Bladder microvascular endothelial cell (primary cell): ENCODE measurements at places on chromosomes 6 and 20. TPM values are rescaled to one million over a fixed set of nuclear protein-coding genes. Genes with fewer than 3 reads are reported as not detected.

Gene FAM217A
- total RNA-seq, result not detected in 2 replicates

Gene FAM209B
- total RNA-seq, result not detected in 2 replicates

Gene SMPDL3A
- 5.3 and 6.7 TPM in 2 replicates for total RNA-seq

Gene RCAN2
- total RNA-seq, result 0.63 and 3.2 TPM in 2 replicates

Gene SERPINB6
- 110 and 114 TPM in 2 replicates for total RNA-seq

Gene IPCEF1
- 0.32 and 0.82 TPM in 2 replicates for total RNA-seq
